ENCODE measurements at places on chromosomes 5 and 9.

DNA sequence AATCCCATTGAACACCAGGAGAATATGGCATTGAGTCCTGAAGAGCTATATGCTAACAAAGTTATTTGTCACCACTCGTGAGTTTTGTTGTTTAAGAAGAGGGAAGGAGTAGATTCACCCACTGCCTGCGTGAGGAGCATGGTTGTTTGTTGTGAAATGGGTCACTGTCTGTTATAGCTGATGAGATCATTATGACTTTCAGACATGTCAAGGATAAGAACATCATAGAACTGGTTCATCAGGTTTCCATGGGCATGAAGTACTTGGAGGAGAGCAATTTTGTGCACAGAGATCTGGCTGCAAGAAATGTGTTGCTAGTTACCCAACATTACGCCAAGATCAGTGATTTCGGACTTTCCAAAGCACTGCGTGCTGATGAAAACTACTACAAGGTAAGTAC lies 76.9 kb downstream of the SYK start:
- DNase-seq, result no peak

DNA sequence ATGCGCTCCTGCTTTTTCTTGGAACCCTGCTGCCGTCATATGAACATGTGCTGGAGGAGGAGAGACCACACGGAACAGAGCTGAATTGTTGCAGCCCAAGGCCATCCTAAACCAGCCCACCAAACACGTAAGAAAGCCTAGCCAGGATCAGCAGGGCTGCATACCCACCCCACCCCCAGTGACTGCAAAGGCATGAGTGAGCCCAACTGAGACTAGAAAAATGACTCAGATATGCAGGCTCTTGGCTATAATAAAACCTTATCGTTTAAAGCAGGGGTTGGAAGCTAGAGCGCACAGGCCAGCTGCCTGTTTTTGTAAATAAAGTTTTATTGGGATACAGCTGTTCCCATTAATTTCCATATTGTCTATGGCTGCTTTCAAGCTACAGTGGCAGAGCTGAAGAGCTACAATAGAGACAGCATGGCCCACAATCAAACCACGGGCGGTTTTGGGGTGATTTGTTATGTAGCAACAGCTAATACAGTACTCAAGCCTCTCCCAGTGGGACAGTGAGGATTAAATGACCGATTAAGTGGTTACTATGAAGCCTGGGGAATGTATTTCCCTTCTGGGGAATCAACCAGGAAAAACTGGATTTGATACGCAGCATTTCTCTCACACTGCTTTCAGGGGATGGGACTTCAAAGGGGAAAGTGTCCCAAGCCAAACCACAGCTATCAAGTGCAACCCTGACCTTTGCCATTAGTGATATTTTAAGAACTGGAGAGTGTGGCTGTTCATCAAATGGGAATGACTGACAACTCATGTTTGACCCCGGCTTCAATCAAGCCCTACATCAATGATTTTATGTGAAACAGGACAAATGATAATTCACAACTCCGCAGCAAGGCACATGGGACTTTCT lies 6.3 kb downstream of the SHB start:
- DNase-seq, result no peak

- DNase-seq, result no peak
Measured at GRCh38 chr5:10936081-10936855, 175.2 kb upstream of the DAP start.

GRCh38 chr5:8695902-8696845 lies 827.2 kb downstream of the MTRR start:
- no peak for DNase-seq

DNA sequence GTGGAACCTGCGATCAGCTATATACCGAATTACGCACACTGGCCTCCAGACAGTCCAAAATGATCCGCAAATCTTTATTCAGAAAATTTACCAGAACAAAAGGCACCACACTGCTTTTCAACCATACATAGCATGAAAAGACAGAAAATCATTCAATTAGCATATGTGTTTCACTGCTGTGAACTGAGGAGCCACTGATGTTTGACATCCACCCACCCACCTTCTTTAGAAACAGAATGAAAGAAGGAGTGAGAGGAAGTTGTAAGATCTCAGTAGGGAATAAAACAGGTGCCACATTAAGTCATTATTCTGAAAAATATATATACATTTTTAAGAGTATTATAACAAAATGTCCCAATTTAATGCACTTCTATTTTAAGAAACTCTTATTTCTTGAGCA lies 156.8 kb downstream of the NFIB start:
- no peak for DNase-seq

- no peak for DNase-seq
Measured at GRCh38 chr5:6772886-6773285, 59.7 kb downstream of the TENT4A start.

DNA sequence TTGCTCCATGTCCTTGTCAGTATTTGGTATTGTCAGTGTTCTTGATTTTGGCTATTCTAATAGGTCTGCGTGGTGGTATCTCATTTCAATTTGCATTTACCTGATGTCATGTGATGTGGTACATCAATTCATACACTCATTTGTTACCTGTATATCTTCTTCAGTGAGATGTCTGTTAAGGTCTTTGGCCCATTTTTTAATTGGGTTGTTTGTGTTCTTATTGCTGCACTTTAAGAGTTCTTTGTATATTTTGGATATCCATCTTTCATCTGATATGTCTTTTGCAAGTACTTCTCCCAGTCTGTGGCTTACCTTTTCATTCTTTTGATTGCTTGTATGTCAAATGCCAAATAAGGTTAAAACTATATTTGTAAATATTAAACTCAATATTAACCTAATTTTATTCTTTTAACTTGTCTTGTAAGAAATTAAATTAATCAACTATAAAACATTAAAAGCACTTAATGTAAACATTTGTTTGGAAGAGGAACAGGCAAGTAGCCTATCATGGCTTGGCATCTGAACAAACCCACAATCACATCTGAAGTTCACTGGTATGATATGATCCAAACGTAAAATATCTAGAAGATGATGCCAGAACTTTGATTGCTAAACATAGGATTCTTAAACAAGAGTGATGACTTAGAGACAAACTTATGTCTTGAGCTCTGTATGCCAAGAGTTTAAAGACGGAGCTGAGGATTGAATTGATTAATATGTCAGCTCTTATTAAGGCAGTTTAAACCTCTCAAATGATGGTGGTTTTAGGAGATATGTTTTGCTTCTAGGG lies 587.3 kb downstream of the ANXA1 start:
- no peak for DNase-seq

DNA sequence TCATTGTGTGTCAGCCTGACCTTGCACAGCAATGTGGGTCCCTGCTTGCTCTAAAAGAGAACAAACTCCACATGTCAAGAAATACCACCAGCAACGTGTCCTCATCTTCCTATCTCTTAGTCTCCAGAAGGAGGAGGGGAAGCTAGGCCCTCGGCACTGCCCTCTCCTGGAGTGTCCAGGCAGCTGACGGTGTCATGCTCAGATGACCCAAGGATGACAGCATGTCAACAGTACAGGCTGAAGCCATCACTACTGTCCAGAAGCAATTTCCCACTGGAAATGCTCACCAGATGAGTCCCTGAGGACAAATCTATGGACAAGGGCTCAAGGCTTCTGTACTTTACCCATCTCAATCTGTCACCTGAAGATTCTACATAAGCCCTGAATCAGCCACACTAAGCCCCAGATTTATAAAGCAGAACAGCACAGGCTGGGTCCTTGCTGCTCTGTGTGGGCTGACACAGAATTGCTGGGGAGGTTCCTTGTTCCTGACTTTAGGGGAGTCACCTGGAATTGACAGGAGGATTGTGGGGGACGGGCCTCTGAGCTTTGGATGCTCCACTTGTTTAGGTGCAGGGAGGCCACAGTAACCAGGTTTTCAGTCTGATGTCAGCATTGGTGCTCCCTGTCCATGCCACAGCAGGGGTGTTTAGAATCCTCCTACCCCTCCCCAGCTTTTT lies 210.2 kb downstream of the DAB2IP start:
- DNase-seq, result no peak

- no peak for DNase-seq
Measured at GRCh38 chr5:125263356-125263755, 516.9 kb upstream of the ZNF608 start.

DNA sequence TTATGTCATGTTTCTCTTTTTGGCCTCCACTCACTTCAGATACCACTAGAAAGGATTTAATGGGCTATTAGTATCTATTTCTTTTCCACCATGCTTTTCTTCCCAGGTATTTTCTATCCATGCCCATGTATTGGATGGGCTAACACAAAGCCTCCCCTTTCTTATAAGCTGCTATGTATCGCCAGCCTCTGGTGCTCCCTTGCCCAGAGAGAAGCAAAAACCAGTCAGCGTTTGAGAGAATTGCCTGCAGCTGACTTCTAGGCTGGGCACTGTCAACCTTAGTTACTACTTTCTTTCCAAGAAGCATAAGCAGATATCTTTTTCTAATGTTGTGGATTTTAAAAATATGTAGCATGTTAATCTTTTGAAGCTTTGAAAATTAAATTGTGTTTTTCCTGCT lies 30.2 kb upstream of the HSPB3 start:
- no peak for DNase-seq

- DNase-seq, result no peak
Measured at GRCh38 chr5:42632354-42632900, 124.2 kb upstream of the CCDC152 start.

GRCh38 chr5:159861086-159861485 lies 55.2 kb upstream of the ADRA1B start:
- DNase-seq, result no peak

DNA sequence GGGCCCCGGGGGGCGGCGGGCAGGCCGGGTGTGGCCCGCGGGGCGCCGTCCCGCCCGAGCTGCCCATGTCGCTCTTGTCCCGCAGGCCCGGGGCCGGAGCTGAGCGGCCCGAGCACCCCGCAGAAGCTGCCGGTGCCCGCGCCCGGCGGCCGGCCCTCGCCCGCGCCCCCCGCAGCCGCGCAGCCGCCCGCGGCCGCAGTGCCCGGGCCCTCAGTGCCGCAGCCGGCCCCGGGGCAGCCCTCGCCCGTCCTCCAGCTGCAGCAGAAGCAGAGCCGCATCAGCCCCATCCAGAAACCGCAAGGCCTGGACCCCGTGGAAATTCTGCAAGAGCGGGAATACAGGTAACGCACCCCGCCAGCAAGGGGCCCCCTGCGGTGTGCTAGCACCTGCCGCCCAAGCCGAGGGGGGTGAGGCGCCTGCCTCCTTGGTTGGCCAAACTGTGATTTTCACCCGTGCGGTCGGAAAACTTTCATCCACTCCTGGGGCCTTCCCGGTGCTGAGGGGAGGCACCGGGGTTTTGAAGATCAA lies 32.1 kb downstream of the SMARCA2 start:
- no peak for DNase-seq

DNA sequence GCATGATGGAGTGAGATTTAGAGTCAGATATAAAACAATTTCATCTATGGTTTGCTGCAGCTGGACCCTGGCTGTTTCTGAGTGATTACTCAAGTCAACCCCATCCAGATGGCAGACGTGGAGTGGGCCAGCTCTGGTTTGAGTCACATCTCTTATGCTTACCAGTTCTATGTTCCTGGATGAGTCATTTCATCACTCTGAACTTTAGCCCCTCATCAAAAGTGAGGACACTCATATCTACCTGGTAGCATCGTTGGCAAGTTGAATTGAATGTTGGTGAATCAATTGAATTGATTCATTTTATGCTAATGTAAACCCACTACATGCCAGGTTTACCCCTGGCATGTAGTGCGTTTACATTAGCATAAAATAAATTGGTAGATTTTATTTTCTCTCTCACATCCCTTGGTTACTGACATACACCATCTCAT lies 176.4 kb downstream of the FGF18 start:
- DNase-seq, result no peak

DNA sequence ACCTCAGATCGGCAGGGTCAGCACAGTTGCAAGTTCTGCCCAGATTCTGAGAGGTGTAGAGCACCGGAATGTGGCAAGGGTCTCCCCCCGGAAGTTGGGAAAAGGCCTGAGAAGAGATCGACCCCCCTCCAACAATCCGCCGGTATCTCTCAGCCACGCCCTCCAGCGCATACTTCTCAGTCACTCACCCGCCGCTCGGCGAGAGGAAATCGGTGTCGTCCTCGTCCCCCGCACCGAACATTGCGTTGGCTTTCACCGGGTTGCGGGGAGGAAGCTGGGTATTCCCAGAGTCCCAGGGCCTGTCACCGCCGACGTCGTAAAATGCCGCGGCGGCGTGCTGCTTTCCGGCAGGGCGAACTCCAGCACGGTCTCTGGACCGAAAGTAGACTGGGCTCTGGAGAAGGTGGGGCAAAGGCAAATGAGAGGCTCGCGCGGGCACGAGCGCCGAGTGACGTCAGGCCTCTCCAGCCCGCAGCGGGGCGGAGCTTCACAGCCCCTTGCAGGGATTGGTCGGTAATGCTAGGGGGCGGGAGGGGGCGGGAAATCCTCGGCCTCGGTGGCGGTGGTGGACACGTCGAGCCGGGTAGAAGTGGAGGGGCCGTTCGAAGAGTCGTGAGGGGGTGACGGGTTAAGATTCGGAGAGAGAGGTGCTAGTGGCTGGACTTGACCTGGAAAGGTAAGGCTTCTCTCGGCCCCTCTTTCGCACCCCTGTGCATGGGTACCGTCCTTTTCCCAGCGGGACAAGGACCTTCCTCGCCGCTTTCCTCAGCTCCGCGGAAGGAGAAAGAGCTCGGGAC lies at the start of the genes FKBP15 and SLC31A1:
TSS of gene FKBP15 (minus strand) at position 275 of the 797 bp plus-strand sequence. CDS start at position 241, 34 bp downstream.
TSS of gene SLC31A1 (plus strand) at position 542 of the 797 bp plus-strand sequence. CDS start 34,605 bp downstream, outside the sequence.
- DNase-seq, result peak; percentile 98

DNA sequence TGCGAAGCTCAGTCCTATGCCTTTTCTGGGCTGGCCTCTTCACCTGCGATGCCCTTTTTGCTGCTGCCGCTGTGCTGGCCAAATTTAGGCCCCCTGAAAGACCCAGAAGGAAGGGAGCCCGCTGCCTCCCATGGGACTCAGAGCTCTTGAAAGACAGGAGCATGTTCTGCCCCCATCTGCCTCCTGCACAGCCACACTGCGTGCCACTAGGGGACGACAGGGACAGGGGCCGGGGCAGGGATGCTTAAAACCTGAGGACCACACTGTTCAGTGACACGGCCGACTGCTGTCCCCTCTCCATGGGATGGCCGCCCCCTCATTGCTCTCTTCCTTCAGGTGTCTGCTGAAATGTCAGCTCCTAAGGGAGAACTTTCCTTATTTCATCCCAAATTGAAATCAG lies 132.4 kb downstream of the ADAMTS2 start:
- no peak for DNase-seq

- no peak for DNase-seq
Measured at GRCh38 chr5:112787261-112787660, 49.6 kb downstream of the APC start.

DNA sequence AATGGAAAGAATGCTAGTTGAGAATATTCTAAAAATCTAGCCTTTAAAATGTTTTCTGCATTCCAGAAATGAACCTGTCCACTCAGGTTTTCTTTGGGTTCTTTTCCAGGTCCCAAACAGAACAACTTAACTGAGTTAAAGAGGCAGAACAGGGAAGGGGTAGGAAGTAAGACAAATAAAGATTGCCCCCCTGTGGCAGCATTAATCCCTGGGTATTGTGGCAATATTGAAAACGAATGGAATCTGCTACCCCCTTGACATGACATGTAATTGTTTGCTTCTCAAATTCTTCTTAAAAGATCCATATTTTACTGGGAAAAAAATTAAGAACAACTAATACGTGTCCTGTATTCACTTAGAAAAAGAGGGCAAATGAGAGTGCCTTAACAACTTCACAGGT lies 9.3 kb upstream of the RBM22 start:
- DNase-seq, result no peak

DNA sequence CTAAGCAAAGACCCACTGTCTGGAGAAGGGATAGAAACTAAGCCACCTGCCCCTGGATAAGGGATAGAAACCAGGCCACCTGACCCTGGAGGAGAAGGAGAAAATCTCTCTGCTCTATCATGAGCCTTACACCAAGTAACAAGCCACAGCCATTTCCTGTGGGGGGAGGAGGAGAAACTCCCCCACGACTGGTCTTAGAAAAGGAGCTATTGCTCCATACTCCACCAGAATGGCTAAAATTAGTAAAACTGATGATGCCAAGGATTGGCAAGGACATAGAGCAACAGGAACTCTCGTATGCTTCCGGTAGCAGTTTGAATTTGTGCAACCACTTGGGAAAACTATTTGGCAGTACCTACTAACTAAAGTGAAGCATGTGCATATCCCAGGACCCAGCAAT lies 70.8 kb downstream of the ACTL7B start:
- DNase-seq, result no peak

All from thymus (tissue), 14 donors.